Activated naive CD8-positive, alpha-beta T cell treated with anti-CD3 and anti-CD28 coated beads, Interleukin-2, amount 50 U/mL, for 24 hours (primary cell): ENCODE measurements at places on chromosomes 7 and 10.

DNA sequence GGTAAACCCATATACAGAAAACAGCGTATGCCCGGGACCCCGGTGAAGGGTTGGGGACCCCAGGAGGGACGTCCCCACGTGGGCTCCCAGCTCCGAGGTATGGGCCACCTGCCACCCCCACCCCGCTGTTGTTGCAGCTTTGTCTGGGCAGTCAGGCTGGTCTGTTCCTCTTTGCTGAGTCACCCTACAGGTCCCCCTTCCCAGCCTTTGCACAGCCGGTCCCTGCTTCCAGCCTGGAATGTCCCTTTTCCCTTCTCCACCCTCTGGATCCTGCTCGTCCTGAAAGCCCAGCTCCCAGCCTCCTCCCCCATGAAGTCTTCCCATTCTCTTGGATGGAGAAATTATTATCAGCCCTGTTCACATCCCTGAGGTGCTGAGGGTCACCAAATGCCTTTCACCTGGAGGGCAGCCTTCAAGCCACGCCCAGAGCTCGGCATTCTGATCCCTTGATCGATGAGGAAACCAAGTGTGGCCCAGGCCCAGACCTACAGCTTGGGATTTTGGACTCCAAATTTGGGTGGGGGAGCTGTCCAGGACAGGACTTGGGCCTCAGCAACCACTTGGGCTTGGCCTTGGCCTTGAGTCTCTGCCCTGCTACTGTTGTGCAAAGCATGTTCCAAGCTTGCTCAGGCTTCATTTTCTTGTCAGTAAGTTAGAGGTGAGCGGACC lies 2.6 kb downstream of the CLDN4 start:
- H3K27me3 ChIP-seq = peaks cover 2% of the 10 kb centered on the region
- no peak overlapping the region for H3K27ac ChIP-seq
- DNase-seq = no peak
- H3K4me1 ChIP-seq = peaks cover 9% of the 10 kb centered on the region
- no peak overlapping the region for H3K4me3 ChIP-seq

DNA sequence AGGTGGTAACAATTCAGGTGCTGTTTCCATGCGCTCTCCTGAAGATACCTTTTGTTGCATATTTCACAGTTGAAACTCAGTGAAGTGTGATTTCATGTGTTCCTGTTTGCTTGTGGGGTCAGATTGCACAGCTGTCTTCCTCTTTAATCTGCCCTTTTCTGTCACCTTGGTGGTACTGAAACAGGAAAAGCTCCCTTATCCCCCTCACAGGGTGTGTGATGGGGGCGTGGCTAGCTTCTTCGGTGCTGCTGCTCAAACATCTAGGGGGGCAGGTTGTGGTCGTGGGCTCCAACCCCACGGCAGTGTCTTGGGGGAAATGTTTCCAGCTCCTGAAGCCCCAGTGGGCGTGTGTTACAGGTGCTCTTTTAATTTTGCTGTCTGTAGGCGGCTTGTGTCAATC lies 107.4 kb upstream of the KLF14 start:
- DNase-seq = peak; percentile 34
- peaks cover 7% of the 10 kb centered on the region for H3K27me3 ChIP-seq
- H3K4me1 ChIP-seq = peaks cover 38% of the 10 kb centered on the region
- no peak overlapping the region for H3K27ac ChIP-seq
- no peak overlapping the region for H3K4me3 ChIP-seq
- H3K36me3 ChIP-seq = peaks cover 2% of the 10 kb centered on the region

DNA sequence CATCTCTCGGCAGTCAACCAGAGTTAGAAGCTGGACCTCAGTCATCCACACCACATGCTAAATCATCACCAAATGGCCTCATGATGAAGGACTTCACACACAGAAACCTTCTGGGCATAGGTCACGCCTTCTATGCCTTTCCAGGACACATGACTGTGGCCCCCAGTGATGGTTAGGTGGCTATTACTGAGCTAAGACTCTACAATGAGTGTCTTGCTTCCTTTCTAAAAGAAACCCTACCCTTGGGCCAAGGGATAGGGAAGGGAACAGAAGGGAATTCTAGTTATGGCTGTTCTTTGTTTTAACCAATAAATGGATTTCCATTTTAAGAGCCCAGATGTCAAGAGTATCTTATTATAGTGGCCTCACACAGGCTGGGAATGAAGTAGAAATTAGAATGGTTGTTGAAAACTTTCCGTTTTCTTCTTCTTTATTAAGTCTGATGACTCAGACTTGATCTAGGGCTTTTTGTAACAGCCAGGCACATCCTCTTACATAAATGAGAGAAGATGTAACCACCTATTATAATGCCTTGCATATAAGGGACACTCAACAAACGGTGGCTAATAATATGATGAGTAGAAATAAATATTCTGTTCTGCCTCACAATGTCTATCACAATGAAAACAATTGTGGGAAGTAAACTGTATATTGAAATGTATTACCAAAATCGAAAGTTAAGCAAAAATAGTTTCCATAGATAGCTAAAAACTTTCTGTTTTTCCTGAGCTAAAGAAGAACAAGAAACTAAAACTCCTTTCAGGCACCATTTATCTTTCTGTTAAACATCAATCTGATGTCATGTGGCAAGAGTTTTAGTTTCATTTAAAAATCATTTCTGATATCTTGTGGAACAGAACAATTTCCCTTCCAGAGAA lies 62.5 kb upstream of the TOMM7 start:
- H3K27me3 ChIP-seq = no peaks in the 10 kb centered on the region
- H3K36me3 ChIP-seq = no peaks in the 10 kb centered on the region
- DNase-seq = no peak
- peaks cover 35% of the 10 kb centered on the region for H3K4me1 ChIP-seq
- peak overlapping the region; percentile 89 for H3K27ac ChIP-seq

DNA sequence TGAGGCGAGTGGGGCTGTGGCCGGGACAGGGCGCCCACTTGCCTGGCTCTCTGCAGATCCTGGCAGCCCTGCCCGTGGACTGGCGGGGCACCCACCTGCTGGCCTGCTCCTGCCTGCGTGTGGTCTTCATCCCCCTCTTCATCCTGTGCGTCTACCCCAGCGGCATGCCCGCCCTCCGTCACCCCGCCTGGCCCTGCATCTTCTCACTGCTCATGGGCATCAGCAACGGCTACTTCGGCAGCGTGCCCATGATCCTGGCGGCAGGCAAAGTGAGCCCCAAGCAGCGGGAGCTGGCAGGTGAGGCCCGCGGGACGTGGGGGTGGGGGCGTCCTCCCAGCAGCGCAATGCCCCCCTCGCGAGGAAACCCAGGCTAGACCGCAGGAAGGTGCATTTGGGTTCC lies 17.6 kb downstream of the SLC29A4 start:
- peaks cover 7% of the 10 kb centered on the region for H3K4me1 ChIP-seq
- H3K4me3 ChIP-seq = no peak overlapping the region
- H3K27me3 ChIP-seq = peaks cover 14% of the 10 kb centered on the region
- DNase-seq = no peak
- no peak overlapping the region for H3K27ac ChIP-seq
- H3K36me3 ChIP-seq = peaks cover 2% of the 10 kb centered on the region

GRCh38 chr7:138890499-138891445 lies 90.4 kb downstream of the KIAA1549 start:
- no peak overlapping the region for H3K27ac ChIP-seq
- H3K36me3 ChIP-seq = no peaks in the 10 kb centered on the region
- DNase-seq = no peak
- no peaks in the 10 kb centered on the region for H3K27me3 ChIP-seq
- H3K4me1 ChIP-seq = peaks cover 7% of the 10 kb centered on the region
